ENCODE measurements at places on chromosomes 12 and 14. TPM values are rescaled to one million over a fixed set of nuclear protein-coding genes. Genes with fewer than 3 reads are reported as not detected.

GRCh38 chr14:95497561-95498011 is 18.9 kb downstream of the SYNE3 start:
- no peak for DNase-seq

- DNase-seq: no peak
Observed at GRCh38 chr12:120066341-120066740, 50.2 kb downstream of the RAB35 start.

GRCh38 chr12:69655616-69656340 is 43.3 kb downstream of the BEST3 start:
- no peak for DNase-seq

- DNase-seq: no peak
Observed at GRCh38 chr14:53022593-53022992, 71.7 kb upstream of the FERMT2 start.

DNA sequence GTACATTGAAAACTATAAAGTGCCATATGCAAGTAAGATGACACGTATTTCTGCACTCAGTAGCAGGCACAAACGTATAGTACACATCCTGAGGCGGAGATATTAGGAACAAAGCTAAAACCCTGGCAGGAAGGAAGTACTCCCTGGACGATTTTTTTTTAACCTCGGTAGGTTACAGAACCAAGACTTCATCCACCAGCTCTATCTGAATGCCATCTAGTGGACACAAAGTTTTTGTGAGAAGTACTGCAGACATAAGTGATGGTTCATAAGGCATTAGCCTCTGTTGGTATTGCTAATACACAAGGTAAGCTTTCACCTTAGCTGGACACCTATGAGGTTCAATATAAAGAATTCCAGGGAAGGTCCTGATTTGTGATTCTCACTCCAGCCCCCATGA is 83.0 kb upstream of the CCDC196 start:
- DNase-seq: no peak

GRCh38 chr12:69258655-69259054 is 19.3 kb downstream of the CPSF6 start:
- no peak for DNase-seq

- no peak for DNase-seq
Observed at GRCh38 chr12:50597200-50598195, 92.7 kb downstream of the DIP2B start.

GRCh38 chr12:5038781-5039311 is 4.8 kb upstream of the KCNA5 start:
- DNase-seq: no peak

- DNase-seq: peak; percentile 53
Observed at GRCh38 chr12:85835426-85836196, 598 bp downstream of the RASSF9 start.

- DNase-seq: no peak
Observed at GRCh38 chr12:12445165-12445881, 88.4 kb downstream of the BORCS5 start.

GRCh38 chr12:58248599-58248998 is 307.2 kb downstream of the ATP23 start:
- no peak for DNase-seq

GRCh38 chr14:49189375-49189774 is 396.8 kb downstream of the RPS29 start:
- DNase-seq: no peak

DNA sequence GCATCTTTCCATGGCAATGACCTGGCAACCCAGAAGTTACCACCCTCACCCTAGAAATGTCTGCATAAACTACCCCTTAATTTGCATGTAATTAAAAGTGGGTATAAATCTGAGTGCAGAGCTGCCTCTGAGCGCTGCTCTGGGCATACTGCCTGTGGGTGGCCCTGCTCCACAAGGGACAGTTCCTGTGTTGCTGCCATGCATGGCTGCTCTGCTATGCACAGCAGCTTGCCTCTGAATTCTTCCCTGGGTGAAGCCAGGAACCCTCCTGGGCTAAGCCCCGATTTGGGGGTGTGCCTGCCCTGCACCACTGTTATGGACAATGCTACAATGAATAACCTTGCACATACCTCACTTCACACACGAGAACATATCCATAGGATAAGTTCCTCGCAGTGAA is 35.7 kb upstream of the GPR132 start:
- no peak for DNase-seq

GRCh38 chr14:54348001-54348611 is 48.7 kb upstream of the CDKN3 start:
- DNase-seq: no peak

GRCh38 chr12:96136161-96136560 is 58.0 kb upstream of the ELK3 start:
- DNase-seq: no peak

GRCh38 chr12:47085815-47086252 is 6.1 kb upstream of the AMIGO2 start:
- DNase-seq: no peak

DNA sequence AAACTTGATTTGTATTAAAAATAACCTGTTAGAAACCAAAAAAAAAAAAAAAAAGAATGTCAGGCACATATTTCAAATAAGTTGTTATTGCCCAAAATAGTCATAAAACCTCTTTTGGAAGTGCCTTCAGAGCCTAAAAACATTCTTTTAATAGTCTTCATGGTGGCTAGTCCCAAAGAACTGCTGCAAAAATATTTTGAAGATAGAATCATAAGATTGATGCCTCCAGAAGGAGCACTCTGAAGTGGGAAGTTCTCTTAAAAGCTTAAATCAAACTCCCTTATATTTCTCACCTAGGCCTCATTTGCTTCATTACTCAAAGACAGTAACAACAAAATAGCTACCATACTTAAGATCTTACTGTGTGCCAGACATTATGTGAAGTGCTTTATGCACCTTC is 27.2 kb upstream of the NT5DC3 start:
- DNase-seq: no peak

- DNase-seq: no peak
Observed at GRCh38 chr14:102952276-102952675, 29.8 kb downstream of the AMN start.

DNA sequence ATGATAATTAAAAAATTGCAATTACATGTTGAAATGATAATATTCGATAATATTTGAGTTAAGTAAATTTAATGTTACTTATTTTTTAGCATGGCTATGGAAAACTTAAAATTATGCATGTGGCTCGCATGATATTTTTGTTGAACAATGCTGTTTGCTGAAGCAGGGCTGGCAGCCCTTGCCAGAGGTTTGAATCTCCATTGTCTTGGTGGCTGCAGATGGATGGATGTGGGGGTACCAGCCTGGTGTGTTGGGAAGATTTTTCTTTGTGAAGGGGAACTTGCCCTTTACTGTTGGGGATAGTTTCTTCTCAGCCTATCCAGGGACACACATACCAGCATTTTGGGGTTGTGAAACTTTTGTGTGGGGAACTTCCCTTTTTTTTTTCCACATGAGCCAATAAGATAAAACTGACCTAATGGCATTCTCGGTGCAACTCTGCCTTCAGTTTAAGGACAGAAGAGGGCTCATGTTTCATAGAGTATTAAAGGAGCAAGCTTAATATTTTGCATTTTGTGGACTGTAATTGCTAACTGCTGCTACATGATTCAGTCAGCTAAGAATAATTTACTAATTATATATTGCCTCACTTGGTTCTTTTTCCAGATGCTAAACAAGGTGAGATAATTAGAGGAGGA is 8.8 kb downstream of the RASSF3 start:
- DNase-seq: no peak

DNA sequence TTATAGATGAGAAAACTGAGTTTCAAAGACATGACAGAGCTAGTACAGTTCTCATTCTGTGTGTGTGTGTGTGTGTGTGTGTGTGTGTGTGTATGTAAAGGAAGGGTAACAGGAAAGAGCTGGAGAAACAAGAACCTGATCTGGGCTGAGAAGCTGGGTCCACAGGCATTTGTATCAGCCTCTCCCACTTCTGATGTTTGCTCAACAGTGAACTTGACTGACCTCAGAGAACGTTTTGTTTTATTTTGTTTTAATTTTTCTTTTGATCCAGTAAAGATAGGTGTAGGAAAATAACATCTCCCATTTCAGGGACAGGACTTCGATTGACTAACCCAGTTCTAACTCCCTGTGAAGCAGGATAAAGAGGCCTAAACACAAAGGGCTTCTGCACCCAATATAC is 85.4 kb downstream of the STXBP6 start:
- DNase-seq: no peak

- DNase-seq: no peak
Observed at GRCh38 chr12:109147954-109148353, 31.6 kb downstream of the ACACB start.

- DNase-seq: no peak
Observed at GRCh38 chr12:23083267-23083666, 458.3 kb downstream of the ETNK1 start.

DNA sequence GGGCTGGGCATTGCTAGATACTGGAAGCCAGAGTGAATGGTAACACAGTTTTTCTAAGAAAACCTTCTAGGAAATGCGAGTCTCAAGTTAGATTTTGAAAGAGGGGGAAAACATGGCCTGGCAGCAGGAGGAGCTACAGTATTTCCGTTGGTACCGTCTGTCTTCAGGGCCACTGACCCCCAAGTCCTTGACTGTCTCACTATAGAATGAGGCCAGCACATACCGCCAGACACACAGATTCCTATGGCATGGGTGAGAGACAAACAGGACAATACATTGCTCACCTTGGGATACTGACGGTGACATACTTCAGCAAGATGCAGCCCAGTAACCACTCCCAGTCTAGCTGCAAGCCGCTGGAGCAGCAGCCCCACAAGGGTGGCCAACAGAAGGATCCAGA is 21.7 kb downstream of the SLC11A2 start:
- no peak for DNase-seq

GRCh38 chr14:102711946-102712345 is 65.3 kb upstream of the TRAF3 start:
- no peak for DNase-seq

DNA sequence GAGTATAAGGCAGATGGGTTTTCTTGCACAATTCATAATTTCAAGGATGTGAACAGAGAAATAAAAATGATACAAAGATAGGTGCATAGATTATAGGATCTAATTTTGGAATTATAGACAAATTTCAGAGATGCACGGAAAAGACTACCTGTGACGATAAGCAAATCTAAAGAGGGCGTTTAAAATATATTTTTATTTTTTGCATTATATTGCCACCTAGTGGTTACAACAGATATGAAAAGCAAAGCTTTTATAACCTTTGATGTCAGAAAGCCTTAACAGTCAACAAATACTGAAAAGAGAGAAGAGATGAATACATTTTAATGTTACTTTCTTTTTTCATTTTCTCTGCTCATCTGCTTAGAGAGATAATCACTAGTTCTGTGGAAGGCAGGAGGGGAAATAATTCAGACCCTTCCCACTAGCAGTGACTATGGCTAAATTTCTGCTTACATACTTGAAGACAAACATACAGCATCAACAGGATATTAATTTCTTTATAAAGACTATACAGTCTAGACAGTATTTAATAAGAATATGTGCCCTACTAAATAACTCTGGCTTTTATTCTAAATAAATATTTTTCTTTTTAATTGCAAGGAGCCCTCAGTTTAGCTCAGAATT is 46.3 kb downstream of the NTS start:
- DNase-seq: peak; percentile 23

- no peak for DNase-seq
Observed at GRCh38 chr12:54723379-54724256, 75.5 kb upstream of the DCD start.

DNA sequence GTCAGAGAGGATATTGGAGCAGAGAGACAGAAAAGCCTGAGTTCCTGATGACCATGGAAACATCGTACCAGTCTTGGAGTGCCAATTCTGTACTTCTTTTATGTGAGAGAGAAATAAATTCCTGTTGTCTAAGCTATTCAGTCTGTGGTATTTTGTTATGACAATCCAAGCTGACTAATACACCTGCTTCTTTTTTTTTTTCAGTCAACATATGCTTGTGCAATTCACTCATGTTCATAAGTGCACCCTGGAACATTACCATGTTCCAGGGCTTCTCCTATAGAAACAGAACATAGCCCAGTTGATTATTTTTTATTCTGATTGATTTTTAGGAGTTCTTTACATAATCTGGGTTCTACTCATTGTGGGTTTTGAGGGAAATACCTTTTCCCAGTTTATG is 1.7 kb upstream of the CHPT1 start:
- no peak for DNase-seq

- no peak for DNase-seq
Observed at GRCh38 chr14:64202716-64203115, 91.5 kb downstream of the ESR2 start.

- DNase-seq: no peak
Observed at GRCh38 chr12:10400829-10401228, 8.7 kb downstream of the KLRC4 start.

- no peak for DNase-seq
Observed at GRCh38 chr14:102699416-102700110, 77.7 kb upstream of the TRAF3 start.

- DNase-seq: no peak
Observed at GRCh38 chr14:32650665-32651064, 288.0 kb upstream of the NPAS3 start.

DNA sequence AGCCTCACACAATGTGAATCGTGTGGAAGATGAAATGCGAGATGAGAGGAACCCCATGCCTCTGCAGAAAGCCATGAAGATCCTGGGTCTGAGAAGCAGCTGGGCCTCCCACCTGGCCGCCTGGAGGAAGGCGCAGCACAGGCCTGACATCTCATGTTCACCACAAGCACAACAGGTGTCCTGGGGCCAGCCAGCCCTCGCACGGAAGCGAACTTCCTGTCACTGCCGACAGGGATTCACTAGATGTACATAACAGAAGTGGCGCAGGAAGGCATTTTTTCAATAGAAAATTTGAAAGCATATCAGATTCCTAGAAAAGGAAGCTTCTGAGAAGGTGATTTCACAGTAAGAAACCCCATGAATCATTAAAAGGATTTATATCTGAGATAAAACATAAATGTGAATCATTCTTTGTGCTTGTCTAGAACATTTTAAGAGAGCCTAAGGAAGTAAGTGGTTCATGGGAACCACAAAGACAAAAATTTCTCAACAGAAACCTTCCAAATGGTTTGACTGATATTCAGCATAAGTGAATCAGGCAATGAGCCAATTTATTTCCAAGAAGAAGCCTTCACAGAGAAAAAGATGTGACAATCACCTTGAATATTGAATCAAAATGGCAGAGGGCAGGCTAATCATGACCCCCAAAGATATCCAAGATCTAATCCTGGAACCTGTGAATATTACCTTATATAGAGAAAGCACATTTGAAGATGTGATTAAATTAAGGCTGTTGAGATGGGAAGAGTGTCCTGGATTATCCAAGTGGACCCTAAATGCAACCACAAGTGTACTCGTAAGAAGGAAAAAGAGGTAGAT is 311.9 kb downstream of the DUSP6 start:
- no peak for DNase-seq

EMC9 gene
- 15.3 TPM for polyA plus RNA-seq

SAMD15 gene
- 10.6 TPM for polyA plus RNA-seq

TMPRSS12 gene
- polyA plus RNA-seq: not detected

CRACR2A gene
- polyA plus RNA-seq: 1.2 TPM

BCL2L14 gene
- 0.21 TPM for polyA plus RNA-seq

GLI1 gene
- polyA plus RNA-seq: 16.5 TPM

MLF2 gene
- 184 TPM for polyA plus RNA-seq

GTF2H3 gene
- 37.5 TPM for polyA plus RNA-seq

HPD gene
- 3.9 TPM for polyA plus RNA-seq

ISCA2 gene
- 42.9 TPM for polyA plus RNA-seq

ENTPD5 gene
- polyA plus RNA-seq: 48.2 TPM

RD3L gene
- 0.14 TPM for polyA plus RNA-seq

GALNT9 gene
- polyA plus RNA-seq: 7.1 TPM

TMEM179 gene
- 0.80 TPM for polyA plus RNA-seq

CD69 gene
- polyA plus RNA-seq: 3.8 TPM

APOLD1 gene
- polyA plus RNA-seq: 11.3 TPM

SRGAP1 gene
- polyA plus RNA-seq: 24.0 TPM

RNASE3 gene
- 0.44 TPM for polyA plus RNA-seq

All from right renal cortex interstitium (tissue), 3 donors.